ENCODE measurements at places on chromosomes 3 and 15. TPM values are rescaled to one million over a fixed set of nuclear protein-coding genes. Genes with fewer than 3 reads are reported as not detected.

DNA sequence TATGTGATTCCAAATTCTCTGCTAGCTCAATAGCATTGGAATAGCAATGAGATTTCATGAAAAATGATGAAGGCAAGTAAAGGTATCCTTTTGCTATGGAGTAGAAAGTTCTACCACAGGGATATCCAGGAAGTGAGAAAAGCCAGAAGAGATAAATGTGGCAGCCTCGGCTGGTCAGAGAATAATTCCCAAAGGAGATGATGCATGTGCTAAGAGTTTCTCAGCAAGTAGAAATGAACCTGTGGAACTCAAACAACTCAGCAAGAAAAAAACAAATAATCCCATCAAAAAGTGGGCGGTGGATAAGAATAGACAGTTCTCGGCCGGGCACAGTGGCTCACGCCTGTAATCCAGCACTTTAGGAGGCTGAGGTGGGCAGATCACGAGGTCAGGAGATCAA, 38.2 kb downstream of the ALS2CL start:
- DNase-seq, result no peak

GRCh38 chr3:25897019-25897418, 107.1 kb downstream of the OXSM start:
- DNase-seq, result no peak

Gene TEX55
- not detected for total RNA-seq

DNA sequence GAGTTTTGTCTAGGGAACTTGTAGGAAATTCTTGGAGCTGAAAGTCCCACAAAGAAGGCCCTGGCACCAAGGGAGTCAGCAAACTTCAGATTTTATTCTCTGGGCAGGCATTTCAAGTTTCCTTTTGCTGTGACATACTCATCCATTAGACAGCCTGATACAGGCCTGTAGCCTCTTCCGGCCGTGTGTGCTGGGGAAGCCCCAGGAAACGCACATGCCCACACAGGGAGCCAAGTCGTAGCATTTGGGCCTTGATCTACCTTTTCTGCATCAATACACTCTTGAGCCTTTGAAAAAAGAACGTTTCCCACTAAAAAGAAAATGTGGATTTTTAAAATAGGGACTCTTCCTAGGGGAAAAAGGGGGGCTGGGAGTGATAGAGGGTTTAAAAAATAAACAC, 15.0 kb downstream of the TIGIT start:
- DNase-seq, result no peak

Gene ZNF385D
- 3.2 TPM for total RNA-seq

GRCh38 chr3:57158813-57159738, 6.1 kb downstream of the IL17RD start:
- DNase-seq, result no peak

DNA sequence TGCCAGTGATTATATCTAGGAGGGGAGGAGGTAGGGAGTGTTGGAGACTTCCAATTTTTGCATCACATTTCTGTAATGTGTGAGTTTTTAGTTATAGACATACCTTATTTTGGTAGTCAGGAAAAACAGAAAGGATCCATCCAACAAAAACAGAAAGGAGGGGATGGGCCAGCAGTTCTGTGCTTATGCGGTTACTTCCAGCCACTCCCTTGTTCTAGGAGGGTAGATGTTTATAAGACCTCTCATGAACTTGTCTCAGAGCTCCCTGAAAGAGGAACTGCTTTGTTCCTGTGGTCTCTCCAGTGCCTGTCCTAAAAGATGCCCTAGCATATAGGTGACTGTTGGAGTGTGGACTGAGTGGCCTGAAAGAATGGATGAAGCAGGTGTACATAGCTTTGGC, 323.3 kb downstream of the CACNA2D3 start:
- DNase-seq, result no peak

Gene CDHR4
- not detected for total RNA-seq

DNA sequence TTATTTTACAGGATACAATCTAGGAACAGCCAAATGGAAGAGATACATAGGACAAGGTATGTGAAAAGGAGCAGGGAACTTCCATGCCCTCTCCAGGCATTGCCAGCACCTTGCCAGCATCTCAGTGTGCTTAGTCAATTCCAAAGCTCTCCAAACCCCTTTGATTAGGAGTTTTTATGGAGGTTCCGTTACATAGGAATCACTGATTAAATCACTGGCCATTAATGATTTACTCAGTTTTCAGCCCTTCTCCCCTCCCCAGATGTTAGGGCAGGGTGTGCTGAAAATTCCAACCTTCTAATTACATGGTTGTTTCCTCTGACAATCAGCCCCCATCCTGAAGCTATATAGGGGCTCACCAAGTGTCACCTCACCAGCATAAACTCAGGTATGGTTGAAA, 11.5 kb downstream of the MYLK start:
- DNase-seq, result no peak

- DNase-seq, result no peak
Observed at GRCh38 chr15:96735632-96736240, 405.2 kb downstream of the NR2F2 start.

DNA sequence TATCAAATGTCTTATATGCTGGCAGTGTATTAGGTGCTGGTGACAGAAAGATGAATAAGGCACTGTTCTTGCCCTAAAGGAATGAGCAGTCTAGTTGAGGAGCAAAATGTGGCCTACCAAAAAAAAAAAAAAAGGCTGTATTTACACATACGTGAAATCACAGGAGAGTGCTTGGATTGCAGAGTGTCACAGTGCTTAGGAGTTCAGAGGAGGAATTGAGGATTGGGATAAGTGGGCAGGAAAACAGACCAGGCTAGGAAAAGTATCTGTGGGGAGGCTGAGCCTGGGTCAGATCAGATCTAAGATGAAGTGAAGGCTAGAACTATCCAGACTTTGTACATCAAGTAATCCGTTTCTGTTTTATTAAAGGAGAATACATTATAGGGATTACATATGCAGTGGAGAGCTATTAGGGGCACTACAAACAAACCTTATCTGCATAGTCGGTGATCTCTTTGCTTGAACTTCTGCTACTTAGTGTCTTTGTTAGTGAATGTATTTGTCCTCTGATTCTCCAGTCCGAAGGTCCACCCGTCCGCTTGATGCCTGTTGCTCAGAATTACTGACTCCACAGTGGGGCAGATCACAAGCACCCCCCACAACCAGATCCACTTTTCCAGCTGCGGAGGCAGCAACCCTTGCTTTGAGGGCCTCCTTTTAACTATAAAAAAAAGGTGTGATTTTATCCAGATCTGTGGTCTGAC, 80.0 kb downstream of the FNDC3B start:
- DNase-seq, result no peak

- DNase-seq, result no peak
Observed at GRCh38 chr3:47288966-47289910, 6.5 kb downstream of the KLHL18 start.

DNA sequence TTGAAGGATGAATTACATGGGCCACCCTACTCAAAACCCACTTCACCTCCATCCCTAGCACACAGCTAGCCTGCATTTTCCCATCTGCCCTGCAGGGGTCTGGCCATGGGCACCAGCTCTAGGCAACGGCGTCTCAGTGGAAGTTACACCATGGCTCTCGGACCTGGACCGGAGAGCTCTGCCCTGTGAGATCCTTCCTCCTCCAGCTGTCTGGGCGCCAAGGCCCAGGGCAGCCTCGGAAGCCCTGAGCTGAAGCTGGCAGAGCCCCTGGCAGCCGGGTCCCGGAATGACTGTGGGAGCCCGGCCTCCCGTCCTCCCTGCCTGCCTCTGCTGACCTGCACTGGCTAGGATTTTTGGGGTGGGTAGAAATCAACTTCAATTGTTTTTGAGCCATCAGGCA, 98.9 kb downstream of the CHSY1 start:
- peak; percentile 28 for DNase-seq

Gene TMEM108
- total RNA-seq, result 0.44 TPM

Gene C2CD4A
- total RNA-seq, result not detected

Gene SPESP1
- 6.1 TPM for total RNA-seq

GRCh38 chr15:55698653-55699052, 44.3 kb downstream of the PRTG start:
- no peak for DNase-seq
